ENCODE measurements at places on chromosomes 6 and 20.

DNA sequence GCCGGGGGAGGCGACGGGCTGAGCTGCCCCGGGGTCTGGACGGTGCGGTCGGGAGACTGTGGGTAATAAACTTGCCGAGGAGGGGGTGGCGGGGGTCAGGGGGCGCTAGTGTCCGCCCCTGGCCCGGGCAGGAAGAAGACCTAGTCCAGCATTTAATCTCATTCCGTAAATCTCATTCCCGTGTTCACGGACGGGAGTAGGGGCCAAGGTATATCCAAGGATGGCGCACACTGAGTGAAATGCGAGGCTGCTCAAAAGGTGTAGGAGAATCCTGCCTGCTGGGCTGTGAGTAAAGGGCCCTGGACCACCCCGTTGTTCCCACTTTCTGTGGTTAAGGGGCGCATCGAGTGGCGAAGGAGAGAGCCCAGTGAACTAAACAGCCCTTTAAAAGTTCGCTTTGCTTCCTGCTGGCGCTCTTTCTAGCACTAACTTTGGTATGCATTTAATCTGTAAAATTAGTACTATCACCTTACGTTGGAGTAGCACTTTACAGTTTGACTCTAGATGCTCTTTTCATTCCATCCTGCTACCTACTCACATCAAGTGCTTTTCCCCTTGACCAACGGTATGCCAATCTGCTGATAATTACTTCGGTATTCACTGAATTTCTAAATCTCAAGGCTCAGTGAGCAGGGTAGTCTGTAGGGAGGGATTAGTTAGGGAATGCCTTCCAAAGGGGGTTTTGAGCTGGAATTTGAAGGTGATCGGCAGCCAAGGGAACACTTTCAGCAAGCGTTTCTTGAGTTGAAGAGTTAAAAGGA lies 730 bp downstream of the PARD6B start:
- DNase-seq: no peak

- DNase-seq: no peak
Observed at GRCh38 chr6:110201151-110201884, 21.1 kb downstream of the CDC40 start.

DNA sequence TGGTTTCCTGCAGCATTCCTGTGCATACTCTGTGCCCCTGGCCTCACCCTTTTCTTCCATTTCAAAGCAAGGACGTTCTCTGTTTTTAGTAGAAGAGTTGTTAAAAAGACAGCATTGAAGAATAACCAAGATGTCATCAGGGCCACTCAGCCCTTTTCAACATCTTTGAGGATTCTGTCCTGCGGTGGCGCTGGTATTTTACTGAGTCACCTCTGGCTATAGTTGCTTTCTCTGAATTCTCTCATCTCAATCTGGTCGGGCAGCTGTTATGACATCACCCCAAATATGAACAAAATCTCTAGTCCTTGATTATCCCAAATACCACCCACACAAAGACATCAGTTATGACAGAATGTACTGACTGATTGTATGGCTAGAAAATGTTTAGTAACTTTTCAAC lies 204.2 kb downstream of the GRIK2 start:
- DNase-seq: no peak

- DNase-seq: no peak
Observed at GRCh38 chr20:5885866-5886265, 64.5 kb downstream of the TRMT6 start.

GRCh38 chr6:136547336-136547735 lies 2.9 kb downstream of the MAP7 start:
- no peak for DNase-seq

- DNase-seq: no peak
Observed at GRCh38 chr6:73177221-73177944, 47.9 kb downstream of the KHDC1L start.

DNA sequence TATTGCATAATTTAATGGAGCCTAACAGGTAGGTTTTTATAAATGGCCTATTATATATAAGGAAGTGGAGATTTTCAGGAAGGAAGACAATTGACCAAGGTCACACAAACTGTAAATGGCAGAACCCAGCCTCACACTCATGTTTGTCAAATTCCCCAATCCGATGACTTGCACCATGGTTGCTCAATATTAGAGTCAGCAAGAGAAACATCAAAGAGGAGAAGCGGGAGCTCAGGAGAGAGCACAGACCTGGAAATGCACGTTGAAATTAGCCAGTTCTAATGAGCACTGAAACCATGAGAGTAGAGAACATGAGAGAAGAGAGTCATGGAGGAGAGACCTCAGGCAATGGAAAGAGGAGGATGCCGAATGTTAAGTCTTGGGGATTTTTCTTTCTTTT lies 13.5 kb upstream of the MLIP start:
- no peak for DNase-seq

DNA sequence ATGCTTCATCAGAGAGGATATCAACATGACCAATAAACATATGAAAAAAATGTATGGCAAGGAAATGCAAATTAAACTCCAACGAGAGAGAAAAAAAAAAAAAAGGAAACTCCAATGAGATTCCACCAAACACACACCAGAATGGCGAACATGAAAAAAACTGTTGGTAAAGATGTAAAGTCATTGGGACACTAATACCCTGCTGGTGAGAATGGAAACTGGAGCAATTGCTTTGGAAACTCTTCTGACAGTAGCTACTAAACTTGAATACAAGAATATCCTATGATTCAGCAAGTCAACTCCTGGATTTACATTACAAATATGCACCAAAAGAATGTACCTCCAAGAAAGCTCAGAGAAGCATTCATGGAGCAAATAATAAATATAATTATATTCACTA lies 260.7 kb upstream of the ECI2 start:
- no peak for DNase-seq

DNA sequence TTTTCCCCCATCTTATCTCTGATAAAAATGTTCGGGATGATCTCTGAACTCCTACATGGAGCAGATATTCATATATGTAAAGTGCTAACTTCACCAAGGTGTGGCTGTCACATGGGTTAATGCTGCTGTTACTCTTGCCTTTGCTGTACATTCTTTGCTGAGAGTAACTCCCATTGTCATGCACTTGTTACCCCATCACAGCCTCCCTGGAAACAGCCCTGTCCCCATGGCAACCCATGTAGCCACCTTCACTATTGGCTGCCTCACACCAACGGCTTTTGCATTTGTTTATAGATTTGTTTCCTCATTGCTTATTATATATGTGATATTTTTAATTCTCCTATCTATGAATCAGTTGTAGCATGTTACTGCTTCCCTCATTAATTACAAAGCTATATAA lies 17.3 kb upstream of the IBTK start:
- DNase-seq: no peak

- no peak for DNase-seq
Observed at GRCh38 chr6:17932330-17932852, 55.0 kb downstream of the KIF13A start.

DNA sequence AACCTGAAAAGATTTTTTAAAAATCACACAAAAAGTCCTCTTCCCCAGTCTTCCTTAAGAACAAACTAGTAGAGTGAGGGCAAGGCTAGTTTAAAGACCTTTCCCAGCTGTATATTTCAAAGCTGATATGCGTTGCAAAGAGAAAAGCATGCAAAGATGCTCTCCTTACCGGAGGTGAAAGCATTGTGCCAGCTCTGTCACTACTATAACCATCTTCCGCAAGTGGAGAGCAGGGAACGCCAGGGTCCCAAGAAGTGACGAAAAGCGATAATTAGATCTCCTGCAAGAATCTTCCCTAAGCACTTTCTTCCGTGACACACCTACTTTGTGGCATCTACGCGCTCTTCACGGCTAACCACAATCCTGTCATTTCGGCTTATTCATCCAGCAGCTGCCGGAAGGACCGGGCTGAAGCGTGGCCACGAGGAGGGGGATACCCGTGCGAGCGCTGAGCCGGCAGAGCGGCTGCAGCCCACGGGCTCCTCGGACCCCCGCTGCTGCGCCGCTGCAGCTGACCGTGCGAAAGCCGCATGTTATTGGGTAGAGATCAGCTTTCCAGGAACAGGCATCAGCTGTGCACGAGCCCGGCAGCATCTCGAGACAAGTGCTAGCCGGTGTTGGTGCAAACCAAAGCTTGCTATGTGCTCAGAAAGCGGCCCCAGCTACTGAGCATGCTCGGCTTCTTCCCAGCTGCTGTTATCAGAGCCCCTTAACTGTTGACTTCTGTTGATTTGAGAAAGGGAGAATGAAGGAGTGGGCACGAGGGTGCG lies 57.2 kb upstream of the ARHGAP18 start:
- DNase-seq: peak; percentile 77

DNA sequence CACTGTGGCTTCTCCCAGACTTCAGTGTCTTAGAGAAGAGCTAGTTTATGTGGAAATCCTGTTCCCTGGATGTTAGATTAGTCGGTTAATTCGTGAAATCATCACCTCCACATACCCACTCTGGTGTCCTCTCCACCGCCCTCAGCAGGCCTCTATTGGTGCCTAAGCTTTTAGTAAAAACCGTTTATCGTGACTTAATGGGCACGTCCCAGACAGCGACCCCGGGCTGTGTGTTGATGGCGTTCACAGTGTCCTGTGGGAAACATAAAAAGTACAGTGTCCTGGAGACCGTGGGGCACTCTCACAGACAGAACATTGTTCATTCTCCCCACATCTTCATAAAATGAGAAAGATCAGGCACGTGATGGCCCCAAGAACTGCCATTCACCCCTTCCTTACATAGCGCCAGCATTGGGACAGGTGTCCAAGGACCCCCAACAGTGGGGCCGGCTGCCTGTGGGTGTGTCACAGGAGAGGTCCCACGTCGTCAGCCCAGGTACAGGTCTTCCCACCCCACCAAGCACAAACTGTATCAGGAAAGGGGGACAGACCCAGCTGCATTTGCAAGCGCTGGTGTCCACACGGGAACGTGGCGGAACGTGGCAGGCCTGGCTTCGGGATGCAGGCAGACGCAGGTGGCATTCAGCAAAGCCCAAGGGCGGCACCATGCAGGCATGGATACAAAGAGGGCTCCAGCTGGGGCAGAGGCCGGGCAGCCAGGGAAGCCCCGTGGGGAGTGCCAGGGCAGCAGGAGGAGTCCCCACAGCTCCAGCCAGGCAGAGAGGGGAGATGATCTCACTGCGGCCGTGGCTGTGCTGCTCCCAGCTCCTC lies 237.7 kb downstream of the DLL1 start:
- DNase-seq: no peak

DNA sequence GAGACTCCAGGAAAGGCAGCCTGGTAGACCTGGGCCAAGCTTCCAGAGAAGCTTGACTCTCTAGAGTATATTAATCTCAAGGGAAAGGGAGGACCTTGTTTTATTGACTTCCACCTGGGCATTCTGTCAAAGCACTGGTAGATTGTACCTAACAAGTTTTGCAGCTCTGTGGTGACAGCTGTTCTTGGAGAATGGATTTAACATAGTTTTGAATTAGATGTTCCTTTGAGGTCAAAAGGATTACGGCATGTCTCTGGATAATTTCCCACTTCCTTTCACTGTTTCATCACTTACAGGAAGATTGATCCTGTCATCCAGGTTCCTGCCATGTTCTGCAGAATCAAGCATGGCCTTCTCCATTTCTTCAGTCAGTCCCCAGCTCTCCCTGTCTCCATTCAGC lies 246.0 kb downstream of the PHACTR1 start:
- no peak for DNase-seq

GRCh38 chr6:144055121-144055931 lies 40.0 kb downstream of the SF3B5 start:
- DNase-seq: peak; percentile 60

DNA sequence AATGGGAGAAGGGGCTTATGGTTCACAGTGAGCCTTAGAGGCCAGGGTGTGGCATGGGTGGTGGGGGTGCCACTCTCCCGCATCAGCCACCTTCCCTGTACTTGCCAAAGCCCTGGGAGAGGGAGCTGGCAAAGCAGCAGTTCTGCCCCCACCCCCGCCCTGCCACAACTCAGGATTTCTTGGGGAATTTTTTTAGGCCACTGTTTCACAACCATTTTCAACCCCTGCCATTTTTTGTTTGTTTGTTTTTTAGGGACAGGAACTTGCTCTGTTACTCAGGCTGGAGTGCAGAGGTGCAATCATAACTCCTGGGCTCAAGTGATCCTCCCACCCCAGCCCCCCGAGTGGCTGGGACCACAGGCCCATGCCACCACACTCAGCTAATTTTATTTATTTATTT lies 22.4 kb upstream of the TM9SF4 start:
- DNase-seq: no peak

DNA sequence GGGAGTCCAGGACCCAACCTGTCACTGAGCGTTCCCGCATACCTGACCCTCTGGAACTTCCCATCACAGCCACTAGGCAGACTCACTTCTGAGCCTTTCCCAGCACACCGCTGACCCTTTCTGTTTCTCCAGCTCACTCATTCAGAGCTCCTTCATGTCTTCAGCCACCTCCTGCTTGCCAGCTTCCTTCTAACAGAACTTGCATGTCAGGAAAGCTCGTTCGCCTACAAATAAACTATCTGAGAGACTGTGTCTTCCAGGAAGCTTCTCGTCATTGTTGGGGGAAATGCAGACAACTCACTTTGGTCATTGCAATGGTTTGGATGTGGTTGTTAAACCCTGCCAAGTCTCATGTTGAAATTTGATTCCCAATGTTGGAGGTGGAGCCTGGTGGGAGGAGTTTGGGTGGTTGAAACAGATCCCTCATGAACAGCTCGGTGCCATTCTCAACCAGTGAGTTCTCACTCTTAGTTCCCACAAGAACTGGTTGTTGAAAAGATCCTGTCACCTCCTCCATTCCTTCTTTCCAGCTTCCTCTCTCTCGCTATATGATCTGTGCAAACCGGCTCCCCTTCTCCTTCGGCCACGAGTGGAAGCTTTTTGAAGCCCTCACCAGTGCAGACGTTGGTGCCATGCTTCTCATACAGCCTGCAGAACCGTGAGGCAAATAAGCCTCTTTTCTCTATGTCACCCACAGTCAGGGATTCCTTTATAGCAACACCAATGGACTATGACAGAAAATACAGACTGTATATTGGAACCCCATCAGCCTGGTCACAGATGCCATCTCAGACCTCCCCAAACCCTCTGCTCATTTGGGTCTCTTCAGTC lies 1.4 kb upstream of the MUC21 start:
- DNase-seq: no peak

- DNase-seq: no peak
Observed at GRCh38 chr20:40652441-40652987, 36.5 kb downstream of the MAFB start.

DNA sequence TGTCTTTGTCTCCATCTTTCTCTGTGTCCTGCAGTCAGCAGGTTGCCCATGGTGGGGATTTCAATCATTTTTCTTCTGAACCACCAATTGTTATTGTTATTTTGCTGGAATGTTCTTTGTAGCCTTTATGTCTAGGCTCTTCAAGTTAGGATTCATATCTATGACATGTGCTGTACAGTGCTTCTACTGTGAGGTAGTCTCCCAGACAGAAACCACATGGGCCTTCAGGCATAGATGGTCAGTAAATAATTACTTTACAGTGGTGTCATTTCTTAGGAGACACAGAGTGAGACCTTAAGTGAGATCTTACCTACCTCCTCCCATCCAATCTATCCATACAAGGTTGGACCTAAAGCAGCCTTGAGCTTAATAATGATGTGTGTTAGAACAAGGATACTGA lies 265.5 kb downstream of the ZFAND3 start:
- DNase-seq: no peak

DNA sequence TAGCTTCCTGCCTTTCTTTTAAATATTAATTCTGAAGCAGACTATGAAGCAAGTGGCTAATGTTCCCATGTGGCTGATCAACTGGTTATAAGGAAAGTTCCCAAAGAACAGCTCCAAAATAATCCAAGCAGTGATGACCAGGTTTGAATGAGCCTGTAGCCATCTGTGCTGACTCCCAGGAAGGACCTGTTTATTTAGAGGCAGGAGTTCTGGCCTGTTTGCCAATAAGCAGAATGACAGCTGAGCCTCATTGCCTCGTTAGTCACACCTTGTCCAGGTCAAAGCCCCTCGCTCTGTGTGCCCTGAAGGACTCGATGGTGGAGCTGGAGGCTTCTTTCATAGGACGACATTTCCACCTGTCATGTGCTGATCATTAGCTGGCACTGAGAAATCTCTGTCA lies 97.4 kb downstream of the TMEM170B start:
- no peak for DNase-seq
